Suppressor macrophage treated with lipopolysaccharide for 4 hours (primary cell): ENCODE measurements at places on chromosomes 1 and 21.

DNA sequence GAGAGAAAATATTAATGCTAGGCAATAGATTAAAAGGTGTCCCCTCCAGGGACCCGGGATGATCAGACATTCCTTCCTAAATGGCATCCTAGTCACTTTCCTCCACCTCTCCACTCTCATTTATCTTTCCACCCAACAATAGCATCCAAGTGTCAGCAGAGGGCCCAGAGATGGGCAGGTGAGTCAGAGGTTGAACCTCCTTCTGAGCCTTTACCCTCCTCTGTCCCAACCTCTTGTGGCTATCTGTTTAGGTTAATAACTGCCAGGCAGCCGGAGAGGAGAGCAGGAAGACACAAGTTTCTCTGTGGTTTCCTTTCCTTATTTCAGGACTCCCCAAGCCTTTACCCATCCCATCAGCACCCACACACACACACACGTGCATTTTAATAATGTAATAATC is 4.1 kb downstream of the GJA5 start:
- no peak for DNase-seq

GRCh38 chr1:206716870-206717673 is 32.4 kb downstream of the MAPKAPK2 start:
- peak; percentile 59 for DNase-seq

- peak; percentile 68 for DNase-seq
These were observed 10.8 kb upstream of the SMAP2 start for GRCh38 chr1:40362699-40363098.

GRCh38 chr1:167983797-167984420 is 47.0 kb upstream of the MPC2 start:
- peak; percentile 17 for DNase-seq

- no peak for DNase-seq
These were observed 2.0 kb downstream of the LRRC7 start for GRCh38 chr1:69569576-69570328.

DNA sequence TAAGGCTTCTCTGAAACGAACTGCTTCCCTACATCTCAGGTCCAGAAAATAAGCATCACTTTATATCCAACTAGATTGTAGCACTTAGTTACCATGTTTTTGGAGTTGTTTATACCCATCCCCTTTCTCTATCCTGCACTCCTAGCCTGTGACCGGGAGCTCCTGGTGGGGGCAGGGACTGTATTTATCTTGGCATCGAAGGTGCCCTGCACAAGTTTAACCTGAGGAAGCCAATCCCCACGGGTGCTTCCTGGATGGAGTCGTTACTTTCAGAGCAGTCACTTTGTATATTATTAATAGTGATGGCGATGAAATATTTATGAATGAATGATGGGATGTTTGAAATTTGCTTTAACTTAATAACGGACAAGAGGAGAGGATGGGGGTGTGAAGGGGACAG is 73.9 kb downstream of the KLHDC7A start:
- no peak for DNase-seq
